CD8-positive, alpha-beta memory T cell (primary cell): ENCODE measurements at places on chromosomes 6 and 20.

GRCh38 chr6:149922642-149923326 lies at the start of gene RAET1G:
Gene RAET1G (minus strand): TSS chr6:149923121. CDS start chr6:149923010, 111 bp downstream.
- H3K4me1 ChIP-seq = peaks cover 20% of the 10 kb centered on the region
- H3K27ac ChIP-seq = no peak within 1 kb of the TSS
- H3K4me3 ChIP-seq = peak within 1 kb of the TSS; percentile 81
- DNase-seq = peak; percentile 78

DNA sequence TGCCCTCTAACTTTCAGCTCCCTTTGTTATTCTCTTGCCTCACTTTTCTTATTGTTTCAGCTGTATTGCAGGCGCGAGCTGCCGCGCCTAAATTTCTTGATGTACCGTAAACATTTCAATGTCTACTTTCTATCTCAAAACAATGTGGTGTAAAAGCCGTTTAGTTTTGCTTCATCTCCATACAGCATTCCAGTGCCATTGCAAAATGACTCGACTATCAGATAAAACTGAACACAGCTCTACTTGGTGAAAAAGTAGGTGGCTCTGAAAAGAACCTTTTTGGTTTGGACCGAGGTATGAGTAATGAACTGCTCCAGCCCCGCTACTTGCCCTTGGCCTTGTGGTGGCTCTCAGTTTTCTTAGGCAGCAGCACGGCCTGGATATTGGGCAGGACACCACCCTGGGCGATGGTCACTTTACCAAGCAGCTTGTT lies 74.6 kb downstream of the OR2B2 start:
- no peaks in the 10 kb centered on the region for H3K27me3 ChIP-seq
- H3K4me1 ChIP-seq = peaks cover 30% of the 10 kb centered on the region
- DNase-seq = no peak
- peak overlapping the region; percentile 71 for H3K4me3 ChIP-seq

DNA sequence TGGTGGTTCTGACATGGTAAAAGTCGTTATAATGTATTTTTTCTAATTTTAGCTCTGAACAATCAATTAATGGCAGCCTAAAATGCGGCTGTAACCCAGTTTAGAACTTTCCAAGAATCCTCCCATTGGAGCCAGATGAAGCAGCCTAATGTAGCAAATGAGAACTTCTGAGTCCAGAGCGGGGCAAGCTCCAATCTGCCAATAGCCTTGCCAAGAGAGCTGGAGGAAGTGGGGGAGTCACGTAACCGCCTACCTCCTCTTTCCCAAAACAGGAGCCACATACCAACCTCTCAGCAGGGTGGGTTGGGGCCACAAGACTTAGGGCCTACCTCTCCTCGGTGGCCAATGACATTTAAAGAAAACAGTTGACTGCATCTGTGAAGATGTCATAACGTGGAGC lies 230.6 kb downstream of the SOD2 start:
- H3K27ac ChIP-seq = no peak overlapping the region
- no peaks in the 10 kb centered on the region for H3K27me3 ChIP-seq

DNA sequence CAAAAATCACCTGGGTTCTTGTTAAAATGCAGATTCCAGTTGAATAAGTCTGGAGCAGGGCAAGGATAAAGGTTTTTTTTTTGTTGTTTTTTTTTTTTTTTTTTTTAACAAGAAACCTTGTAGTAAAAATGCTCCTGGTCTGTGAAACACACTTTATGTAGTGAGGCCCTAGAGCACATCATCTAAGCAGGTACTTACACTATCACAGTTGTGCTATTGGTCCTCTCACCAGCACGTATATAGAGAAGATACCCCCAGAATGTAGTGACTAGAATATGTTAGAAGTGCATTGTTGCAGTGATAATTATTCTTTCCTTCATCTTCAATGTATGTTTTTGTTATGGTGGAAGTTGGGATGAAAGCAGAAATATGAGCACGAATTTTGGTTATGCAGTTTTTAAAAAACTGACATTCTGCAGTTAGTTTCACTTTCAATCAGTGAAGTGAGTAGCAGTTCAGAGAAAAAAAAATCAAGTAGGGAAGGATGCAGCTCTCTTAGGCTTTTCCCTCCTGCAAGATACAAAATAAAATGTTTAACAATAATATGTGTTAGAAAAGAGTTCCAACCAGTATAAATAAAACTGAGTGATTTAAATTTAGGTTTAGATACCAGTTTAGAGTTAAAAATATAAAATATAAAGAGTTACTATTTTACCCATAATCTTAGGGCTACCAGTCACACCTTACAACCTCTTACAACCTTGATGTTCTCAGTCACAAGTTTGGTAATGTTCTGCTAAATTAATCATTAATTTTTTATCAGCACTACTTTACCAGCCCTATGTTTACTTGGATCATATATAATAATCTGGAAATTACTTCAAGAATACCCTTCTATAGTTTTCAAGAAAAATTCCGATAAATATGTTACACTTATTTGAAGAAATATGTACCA lies 9.2 kb upstream of the DEFB113 start:
- H3K36me3 ChIP-seq = no peaks in the 10 kb centered on the region
- H3K4me3 ChIP-seq = no peak overlapping the region
- no peak for DNase-seq
- H3K27ac ChIP-seq = no peak overlapping the region

GRCh38 chr20:47574616-47575364 lies 73.1 kb downstream of the NCOA3 start:
- no peak overlapping the region for H3K4me3 ChIP-seq
- H3K27me3 ChIP-seq = no peaks in the 10 kb centered on the region
- peaks cover 34% of the 10 kb centered on the region for H3K4me1 ChIP-seq

DNA sequence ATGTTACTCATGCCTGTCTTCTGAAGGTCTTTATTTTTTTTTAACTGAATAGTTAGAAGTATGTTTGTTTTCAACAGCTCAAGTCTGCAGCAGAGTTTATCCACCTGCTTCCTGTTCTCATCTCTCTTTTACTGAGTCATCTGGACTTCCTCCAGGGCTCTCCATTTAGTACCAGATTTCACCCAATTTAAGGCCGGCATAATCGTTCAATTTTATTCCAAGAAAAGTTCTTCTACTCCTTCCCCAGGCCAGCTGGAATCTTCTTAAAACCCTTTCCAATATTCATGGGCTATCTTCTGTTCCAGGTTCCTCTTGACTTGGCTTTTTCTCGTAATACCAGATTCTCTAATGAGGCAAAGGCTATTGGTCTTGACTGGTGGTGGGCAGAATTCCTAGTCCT lies 79.0 kb upstream of the LAMA2 start:
- no peaks in the 10 kb centered on the region for H3K4me1 ChIP-seq
- no peak overlapping the region for H3K27ac ChIP-seq
- H3K27me3 ChIP-seq = no peaks in the 10 kb centered on the region
- DNase-seq = no peak

- no peak overlapping the region for H3K27ac ChIP-seq
- H3K4me3 ChIP-seq = no peak overlapping the region
- H3K36me3 ChIP-seq = no peaks in the 10 kb centered on the region
- H3K4me1 ChIP-seq = no peaks in the 10 kb centered on the region
- no peaks in the 10 kb centered on the region for H3K27me3 ChIP-seq
- no peak for DNase-seq
Observed at GRCh38 chr6:98287876-98288275, 546.5 kb upstream of the POU3F2 start.

GRCh38 chr6:145587334-145587733 lies 148.0 kb downstream of the EPM2A start:
- H3K27ac ChIP-seq = no peak overlapping the region
- H3K4me3 ChIP-seq = no peak overlapping the region
- no peaks in the 10 kb centered on the region for H3K36me3 ChIP-seq
- DNase-seq = no peak
- H3K4me1 ChIP-seq = no peaks in the 10 kb centered on the region

GRCh38 chr6:116475141-116475540 lies 14.0 kb downstream of the CALHM6 start:
- peaks cover 18% of the 10 kb centered on the region for H3K4me1 ChIP-seq
- H3K27ac ChIP-seq = no peak overlapping the region
- no peaks in the 10 kb centered on the region for H3K27me3 ChIP-seq
- DNase-seq = no peak
- H3K36me3 ChIP-seq = no peaks in the 10 kb centered on the region

DNA sequence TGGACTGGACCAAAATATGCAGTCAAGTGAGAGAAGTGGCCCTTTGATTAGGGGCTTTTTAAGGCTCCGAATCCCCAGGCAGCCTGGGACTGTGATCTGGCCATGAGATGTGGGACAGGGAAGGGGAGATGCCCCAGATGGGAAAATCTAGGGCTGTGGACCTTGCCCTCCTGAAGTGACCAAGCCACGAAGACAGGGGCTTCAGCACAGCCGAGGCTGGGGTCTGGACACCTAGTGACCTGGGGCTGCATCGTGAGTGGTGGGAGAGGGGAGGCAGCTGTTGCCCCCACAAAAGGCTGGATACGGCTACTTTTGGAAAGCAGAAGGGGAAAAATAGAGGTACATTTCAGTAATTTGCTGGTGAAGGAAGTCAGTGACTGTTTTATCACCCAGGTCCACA lies 139.5 kb upstream of the SLC24A3 start:
- no peaks in the 10 kb centered on the region for H3K27me3 ChIP-seq
- no peaks in the 10 kb centered on the region for H3K36me3 ChIP-seq
- H3K4me3 ChIP-seq = no peak overlapping the region

DNA sequence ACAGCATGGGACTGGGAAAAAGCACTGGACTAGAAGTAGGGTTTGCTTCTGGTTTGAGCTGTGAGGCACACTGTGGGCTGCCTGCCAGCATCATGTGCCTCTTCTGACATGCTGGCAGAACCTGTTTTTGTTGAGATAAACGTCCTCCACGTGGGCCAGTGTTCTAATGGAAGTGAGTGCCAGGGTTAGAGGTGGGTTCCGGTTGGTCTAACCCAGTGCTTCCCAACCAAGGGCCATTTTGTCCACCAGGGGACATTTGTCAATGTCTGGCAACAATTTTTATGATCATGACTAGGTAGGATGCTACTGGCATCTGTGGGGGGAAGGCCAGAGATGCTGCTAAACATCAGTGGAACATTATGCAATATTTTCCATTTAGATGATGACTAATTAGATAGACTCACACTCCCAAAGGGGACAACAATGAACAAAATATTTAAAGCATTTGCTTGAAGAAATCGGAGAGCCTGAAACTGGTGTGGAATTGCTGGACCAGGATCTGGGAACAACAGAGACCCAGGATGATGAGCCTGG lies 7.8 kb upstream of the APMAP start:
- no peaks in the 10 kb centered on the region for H3K4me1 ChIP-seq
- DNase-seq = no peak
- H3K36me3 ChIP-seq = no peaks in the 10 kb centered on the region
- H3K4me3 ChIP-seq = no peak overlapping the region
- H3K27ac ChIP-seq = no peak overlapping the region

DNA sequence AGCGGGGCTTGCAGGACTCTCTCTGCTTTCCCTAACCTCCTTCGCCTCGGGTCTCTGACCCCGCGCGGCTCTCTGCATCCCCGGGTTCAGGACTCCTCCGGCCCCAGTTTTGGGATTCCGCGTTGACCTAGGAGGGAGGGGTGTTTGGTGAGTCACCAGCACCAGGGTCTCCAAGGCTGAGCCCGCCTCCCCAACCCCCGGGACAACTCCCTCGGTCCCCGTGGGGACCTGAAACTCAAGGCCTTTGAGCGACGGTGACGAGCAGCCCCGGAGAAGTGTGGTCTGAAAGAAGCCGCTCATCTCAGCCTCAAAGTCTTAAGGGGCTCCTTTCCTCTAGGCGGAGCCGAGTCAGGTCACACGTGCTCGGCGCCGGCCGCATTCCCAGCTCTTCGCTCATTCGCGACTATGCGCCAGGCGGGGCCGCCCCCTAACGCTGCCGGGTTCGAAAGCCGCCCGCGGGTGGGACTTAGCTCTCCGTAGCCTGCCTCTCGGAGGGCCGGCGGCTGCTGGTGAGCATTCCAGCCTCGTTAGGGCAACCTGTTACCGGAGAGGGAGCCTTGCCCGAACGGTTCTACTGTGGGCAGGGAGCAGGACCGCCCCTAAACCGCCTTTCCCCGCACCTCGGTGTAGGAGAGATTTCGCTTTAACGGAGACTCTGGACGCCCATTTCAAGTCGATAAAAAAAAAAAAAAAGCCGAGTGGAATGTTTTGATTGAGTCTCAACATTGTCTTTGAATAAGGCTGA lies 3.0 kb upstream of the PRDM13 start:
- H3K4me3 ChIP-seq = peak overlapping the region; percentile 20
- peaks cover 79% of the 10 kb centered on the region for H3K27me3 ChIP-seq
- H3K36me3 ChIP-seq = no peaks in the 10 kb centered on the region
- H3K27ac ChIP-seq = no peak overlapping the region
- no peak for DNase-seq
- peaks cover 21% of the 10 kb centered on the region for H3K4me1 ChIP-seq

DNA sequence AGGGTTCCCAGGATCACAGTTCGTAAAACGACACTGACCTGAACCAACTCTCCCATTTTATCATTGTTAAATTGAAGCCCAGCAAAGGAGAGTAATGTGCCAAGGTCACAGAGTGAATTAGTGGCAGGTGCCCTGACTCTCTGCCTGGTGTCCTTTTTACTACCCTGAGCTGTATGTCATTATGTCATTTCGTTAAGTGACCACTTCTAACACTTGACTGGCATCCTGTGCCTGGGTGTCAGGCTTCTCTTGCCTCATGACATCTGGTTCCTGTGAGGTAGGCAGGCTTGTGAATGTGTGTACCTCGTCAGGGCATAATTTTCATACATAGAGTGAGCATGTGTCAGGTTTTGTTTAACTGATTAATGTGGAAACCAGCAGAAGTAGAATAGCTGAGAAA lies 48.6 kb downstream of the RALY start:
- no peaks in the 10 kb centered on the region for H3K36me3 ChIP-seq
- DNase-seq = no peak
- no peak overlapping the region for H3K4me3 ChIP-seq
- H3K4me1 ChIP-seq = peaks cover 39% of the 10 kb centered on the region
- H3K27ac ChIP-seq = no peak overlapping the region

DNA sequence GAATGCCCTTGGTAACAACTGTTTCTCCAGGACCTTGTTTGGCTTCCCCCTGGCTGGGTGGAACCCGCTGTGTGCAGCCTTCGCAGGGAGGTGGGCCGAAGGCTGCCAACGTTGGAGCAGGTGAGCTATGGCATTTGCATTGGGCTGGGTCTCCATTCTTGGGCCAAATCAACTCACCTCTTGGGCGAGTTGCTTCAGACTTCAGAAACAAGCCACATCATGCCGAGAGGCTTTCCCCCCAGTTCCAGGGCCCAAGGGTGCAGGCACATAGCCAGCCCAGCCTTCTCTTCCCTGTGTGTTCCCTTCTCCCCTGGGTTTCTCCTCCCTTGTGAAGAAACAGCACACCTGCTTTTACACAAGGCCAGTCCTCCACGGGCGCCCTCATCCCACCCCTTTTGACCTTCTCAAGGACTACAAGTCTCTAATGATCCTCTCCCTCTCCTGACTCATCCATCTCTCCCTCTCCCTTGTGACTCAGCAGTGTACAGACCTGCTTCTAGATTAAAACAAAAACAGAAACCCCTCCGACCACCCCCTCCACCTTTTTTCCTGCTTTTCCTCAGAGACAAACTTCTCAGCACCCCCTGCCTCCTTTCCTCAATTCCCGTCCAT lies 41.6 kb downstream of the FAM209B start:
- H3K4me3 ChIP-seq = no peak overlapping the region
- H3K27ac ChIP-seq = no peak overlapping the region
- H3K36me3 ChIP-seq = no peaks in the 10 kb centered on the region
- no peaks in the 10 kb centered on the region for H3K27me3 ChIP-seq
- no peak for DNase-seq

- no peak overlapping the region for H3K27ac ChIP-seq
- H3K27me3 ChIP-seq = no peaks in the 10 kb centered on the region
- no peak overlapping the region for H3K4me3 ChIP-seq
- H3K4me1 ChIP-seq = no peaks in the 10 kb centered on the region
Observed at GRCh38 chr6:145087034-145087433, 648.3 kb downstream of the EPM2A start.

- H3K36me3 ChIP-seq = no peaks in the 10 kb centered on the region
- H3K27me3 ChIP-seq = no peaks in the 10 kb centered on the region
- no peaks in the 10 kb centered on the region for H3K4me1 ChIP-seq
- H3K27ac ChIP-seq = no peak overlapping the region
- DNase-seq = no peak
Observed at GRCh38 chr6:68468244-68468884, 166.7 kb upstream of the ADGRB3 start.
